PC-3 (cell line): ENCODE measurements at places on chromosomes 12 and 14.

GRCh38 chr12:71218616-71219015, 60.8 kb upstream of the TSPAN8 start:
- no peak for DNase-seq

DNA sequence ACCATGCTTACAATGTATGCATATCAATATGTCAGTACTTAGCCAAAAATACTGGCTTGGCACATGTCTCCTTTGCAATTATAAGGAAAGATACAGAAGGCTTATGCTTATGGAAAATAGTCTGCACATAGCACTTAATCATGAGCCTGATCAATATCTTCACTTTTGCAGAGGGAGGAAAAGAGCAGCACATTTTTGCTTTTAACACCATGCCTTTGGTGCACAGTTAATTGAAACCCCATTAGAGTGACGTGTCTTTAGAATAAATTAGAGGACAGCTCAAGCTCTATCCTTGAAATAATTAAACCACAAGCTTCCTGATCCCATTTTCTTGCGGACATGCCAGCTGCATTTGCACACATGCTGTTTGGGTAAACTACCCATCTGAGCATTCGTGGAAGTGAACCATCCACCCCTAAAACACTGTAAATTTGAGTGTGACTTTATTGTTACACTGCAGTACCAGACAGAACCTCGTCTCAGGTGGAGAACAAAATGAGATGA, 839.9 kb upstream of the MGAT4C start:
- DNase-seq, result no peak

DNA sequence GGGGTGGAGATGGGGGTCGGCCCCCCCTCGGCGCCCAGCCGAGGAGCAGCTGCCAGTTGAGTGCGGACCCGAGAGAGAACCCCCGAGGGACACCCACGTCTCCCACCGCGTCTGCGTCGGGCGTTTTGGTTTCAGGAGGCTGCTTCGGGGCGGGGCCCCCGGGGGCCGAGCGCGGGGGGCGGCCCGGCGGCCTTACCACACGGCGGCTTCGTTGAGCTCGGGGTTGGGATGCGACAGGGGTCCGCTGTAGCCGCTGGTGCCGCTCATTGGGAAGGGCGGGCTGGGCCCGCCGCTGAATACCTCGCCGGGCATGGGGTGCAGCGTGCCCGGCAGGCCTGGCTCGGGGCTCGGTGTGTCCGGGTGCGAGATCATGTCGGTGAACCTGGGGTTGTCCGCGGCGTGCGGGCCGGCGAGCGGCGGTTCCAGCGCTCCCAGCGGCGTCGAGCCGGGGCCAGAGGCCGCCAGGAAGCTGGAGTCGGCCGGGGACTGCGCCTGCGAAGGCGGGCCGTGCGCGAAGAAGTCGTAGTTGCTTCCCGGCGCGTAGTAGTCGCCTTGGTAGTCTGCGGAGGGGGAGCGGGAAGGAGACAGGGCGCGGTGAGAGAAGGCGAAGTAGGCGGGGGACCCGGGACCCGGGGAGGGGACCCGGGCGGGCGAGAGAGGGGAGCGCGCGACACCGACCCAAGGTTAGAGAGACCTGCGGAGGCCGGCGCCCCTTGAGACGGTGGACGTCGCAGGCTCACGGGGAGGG, 8.5 kb downstream of the LHX5 start:
- no peak for DNase-seq

GRCh38 chr12:4286228-4286627, 12.7 kb downstream of the CCND2 start:
- no peak for DNase-seq

DNA sequence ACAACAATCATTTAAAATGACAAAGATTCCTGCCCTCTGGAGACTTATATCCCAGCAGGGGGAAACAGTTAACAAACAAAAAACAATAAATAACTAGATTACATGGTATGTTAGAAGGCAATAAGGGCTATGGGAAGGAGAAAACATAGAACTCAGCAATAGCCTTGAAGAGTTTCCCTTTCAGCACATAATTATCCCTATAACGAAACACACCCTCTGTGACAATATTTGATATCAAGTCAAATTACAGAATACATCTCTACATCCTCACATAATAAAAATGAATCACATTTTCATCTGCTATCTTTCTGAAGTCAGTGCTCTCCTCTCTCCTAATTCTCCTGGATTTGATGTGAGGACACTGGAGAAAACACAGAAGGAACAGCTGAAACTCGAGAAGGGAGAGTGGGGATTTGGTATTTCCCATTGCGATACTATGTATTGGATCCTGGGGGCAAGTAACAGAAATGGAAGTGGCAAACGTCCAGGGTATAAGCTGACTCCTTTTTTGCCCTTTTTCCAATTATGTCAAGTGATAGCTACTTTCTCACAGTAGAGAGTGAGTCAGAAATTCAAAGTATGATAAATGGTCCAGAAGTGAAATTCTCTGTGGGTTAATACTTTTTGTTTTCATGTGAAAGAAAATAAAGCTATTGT, 9.7 kb upstream of the PTGER2 start:
- no peak for DNase-seq

DNA sequence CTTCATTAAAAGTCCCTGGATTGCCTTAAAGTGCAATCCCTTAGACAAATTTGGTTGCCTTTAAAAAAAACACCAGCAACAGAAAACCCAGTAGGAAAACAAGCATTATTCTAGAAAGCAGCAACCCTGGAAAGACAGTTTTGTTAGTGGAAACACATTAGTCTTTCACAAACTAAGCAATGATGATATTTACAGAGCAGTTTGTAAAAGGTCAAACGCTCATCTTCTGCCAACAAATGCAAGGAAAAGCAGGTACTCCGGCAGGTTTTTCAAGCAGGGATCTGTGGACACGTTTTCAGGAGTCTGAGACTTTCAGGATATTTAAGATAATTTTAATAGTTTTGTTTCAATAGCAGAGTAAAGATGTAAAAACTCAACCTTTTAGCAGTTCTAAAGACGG, 202.2 kb downstream of the EXOC5 start:
- DNase-seq, result no peak

DNA sequence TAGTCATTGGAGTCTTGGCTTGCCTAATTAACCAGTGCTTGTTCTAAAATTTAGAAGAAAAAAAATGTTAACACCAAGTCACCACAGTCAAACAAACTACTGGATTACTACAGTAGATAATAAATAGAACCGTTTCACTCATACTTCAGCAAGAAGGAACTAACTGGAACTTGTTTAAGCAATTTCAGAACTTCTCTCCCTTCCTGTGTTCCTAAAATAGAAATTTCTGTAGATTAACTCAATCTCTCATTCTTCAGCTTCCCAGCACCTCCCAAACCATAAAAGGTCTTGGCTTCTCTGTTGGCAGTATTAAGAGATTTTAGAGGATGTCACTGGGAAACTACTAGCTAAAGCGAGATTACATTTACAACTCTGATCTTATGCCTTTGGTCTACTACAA, 18.6 kb downstream of the GNS start:
- DNase-seq, result no peak

GRCh38 chr14:76687611-76688382, 73.5 kb upstream of the VASH1 start:
- DNase-seq, result no peak

- DNase-seq, result no peak
These were observed 20.3 kb downstream of the MED13L start for GRCh38 chr12:116257215-116257614.

GRCh38 chr12:3224530-3224903, 147.3 kb downstream of the TSPAN9 start:
- no peak for DNase-seq

DNA sequence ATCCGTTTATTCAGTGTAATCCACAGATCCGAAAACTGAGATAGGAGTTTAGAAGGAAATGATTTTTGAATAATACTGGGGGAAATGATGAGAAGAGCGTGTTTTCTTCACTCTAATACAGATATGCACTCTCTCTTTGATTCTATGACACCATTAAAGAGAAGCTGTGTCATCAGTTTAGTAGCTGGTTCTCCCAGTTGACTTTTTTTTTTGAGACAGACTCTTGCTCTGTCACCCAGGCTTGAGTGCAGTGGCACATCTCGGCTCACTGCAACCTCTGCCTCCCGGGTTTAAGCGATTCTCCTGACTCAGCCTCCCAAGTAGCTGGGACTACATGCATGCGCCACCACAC, 48.4 kb upstream of the EML1 start:
- DNase-seq, result no peak

GRCh38 chr12:48296586-48297282, 54.0 kb downstream of the ZNF641 start:
- peak; percentile 70 for DNase-seq

DNA sequence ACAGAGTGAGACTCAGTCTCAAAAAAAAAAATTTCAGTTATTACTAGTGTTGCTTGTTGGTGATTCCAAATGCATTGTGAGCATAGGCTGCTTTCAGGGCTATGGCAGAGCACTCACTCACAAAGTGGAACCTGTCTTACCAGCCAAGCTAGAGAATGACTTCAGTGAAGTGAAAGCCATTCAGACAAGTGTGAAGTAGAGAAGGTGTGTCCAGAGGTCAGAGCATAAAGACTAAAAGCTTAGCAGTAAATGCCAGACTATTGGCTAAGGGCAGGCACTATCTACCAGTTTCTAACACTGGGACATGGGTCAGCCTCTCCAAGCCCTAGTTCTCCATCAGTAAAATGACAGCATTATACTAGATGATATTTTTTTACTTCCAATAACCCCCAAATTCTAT, 12.7 kb downstream of the PPP1R36 start:
- DNase-seq, result peak; percentile 32

- no peak for DNase-seq
These were observed 377 bp upstream of the TIMELESS start for GRCh38 chr12:56449622-56449984.

DNA sequence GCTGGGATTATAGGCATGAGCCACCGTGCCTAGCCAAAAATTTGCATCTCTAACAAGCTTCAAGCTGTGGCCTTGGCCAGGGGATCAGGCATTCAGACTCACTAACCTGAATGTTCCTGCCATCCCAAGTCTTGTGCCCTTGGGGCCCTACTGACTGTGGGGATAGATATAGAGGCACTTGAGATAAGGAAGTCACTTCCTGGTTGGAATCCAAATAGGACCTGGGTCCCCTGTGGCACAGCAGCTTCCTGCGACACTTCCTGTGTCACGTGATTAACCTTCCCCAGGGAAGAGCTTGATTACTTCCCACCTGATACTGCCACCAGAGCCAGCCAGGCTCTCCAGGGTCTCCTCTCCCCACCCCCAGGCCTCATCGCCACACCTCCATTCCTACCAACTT, 128.2 kb downstream of the BCL11B start:
- no peak for DNase-seq

- DNase-seq, result peak; percentile 47
These were observed 2.3 kb downstream of the PAPLN start for GRCh38 chr14:73239393-73240241.

DNA sequence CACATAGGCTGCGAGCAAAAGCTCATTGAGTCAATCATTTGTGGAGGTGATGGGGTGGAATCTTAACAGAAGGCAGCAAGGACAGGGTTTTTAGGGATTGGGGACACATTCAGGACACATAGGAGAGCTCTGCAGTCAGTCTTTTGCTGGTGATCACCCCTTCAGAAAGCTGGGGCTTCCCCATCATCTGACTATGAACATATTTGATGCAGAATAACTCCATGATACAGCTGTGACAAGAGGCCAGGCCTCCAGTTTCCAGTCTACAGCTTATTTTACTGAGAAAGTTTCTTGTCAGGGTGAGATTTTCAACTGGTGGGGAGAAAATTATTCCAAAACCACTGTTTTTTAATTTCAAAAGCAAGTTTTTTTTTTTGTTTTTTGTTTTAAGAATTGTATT, 134.2 kb downstream of the TMEM30B start:
- no peak for DNase-seq

DNA sequence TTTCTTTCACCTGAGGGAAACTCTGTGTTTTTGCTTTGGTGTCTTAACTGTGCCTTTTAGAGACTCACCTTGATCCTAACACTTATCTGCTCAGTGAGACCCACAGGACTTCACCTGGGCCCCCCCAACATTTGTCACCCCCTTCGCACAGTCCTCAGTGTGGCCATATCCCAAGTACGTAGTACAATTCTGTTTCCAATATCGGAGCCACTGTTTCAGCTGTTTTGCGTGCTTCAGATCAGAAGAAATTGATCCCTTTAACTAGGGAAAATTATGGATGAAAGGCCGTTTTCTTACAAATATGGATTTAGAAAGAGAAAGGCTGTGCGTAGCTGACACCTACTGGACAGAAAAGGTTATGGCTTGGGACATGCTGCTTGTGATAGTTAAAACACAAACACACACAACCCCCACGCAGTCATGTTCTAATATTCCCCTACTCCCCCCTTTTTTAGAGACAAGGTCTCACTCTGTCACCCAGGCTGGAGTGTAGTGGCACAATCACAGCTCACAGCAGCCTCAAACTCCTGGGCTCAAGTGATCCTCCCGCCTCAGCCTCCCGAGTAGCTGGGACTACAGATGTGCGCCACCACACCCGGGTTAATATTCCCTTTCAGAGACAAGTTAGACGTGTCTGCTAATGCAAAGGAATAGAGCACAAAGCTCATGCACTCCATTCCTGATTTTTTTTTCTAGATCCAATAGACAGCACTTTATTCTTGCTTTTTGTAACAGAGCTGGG, 3.6 kb upstream of the SLC7A8 start:
- DNase-seq, result peak; percentile 76

DNA sequence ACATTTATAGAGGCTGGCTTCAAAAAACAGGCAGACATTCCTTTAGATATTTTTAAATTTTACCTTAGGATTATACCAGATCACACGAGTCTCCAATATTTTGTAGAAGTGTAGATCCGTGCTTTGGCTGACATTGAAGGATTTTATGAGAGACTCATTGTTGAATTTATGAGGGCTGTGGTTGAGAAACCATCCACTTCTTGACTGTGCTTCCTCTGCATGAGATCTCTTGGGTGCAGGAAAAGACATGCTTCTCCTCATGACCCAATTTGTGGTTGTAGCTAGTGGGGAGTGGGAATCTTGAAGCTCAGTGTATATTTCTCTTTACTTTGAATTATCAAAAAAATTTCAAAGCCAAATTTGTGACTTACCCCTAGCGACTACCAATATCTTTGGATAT, 36.7 kb upstream of the NKX2-8 start:
- DNase-seq, result peak; percentile 70

- DNase-seq, result no peak
These were observed 20.4 kb upstream of the FBXO33 start for GRCh38 chr14:39452680-39453079.

- no peak for DNase-seq
These were observed 31.5 kb downstream of the FBXL14 start for GRCh38 chr12:1562813-1563407.

DNA sequence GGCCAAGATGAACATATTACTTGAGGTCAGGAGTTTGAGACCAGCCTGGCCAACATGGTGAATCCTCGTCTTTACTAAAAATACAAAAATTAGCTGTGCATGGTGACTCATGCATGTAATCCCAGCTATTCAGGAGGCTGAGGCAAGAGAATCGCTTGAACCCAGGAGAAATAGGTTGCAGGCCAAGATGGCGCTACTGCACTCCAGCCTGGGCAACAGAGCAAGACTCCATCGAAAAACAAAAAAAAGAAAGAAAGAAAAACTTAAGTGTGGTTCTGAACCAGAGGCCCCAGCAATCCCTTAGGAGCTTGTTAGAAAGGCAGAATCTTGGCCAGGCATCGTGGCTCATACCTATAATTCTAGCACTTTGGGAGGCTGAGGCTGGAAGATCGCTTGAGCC, 24.5 kb downstream of the SVOP start:
- DNase-seq, result no peak

DNA sequence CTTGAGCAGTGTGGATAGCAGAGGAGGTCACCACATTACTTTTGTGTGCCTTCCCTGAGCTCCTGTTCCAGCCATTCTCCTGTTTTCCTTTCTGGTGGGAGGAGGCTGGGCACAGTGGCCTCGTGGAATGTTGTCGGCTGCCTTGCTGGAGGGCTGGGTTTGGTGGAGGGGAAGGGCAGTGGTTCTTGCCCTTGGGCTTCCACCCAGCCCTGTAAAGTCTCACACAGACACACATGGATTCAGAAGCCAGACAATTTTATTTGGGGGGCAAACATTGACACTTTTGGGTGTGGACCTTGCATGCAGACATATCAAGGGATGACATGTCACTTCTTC, 866 bp downstream of the NPFF start:
- no peak for DNase-seq
